WERI-Rb-1 (cell line): ENCODE measurements at places on chromosomes 12 and 14.

GRCh38 chr12:41032386-41032785 lies 155.7 kb upstream of the PDZRN4 start:
- no peak for DNase-seq

- peak; percentile 30 for DNase-seq
These were observed 551.0 kb downstream of the DIO2 start for GRCh38 chr14:79660053-79660939.

DNA sequence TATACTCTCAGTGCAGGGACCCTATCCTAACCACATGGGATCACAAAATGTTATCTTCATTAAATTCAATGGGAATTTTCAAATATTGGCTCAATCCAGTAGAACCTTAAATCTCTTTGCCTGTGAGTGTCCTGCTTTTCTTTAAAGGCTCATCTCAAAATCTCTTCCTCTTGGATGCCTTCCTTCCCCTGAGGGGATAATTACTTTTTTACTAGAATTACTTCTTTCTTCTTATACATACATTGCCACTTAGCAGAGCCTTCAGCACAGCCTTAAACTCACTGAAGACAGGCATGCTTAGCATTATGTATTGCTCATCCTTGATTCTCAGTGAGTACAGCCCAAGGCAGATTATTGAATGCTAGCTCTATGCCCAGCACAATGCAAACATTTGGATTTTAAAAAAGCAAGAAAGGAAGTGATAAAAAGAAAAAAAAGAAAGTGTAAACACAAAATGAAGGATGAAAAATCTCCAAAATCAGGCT lies 1918.0 kb upstream of the FLRT2 start:
- DNase-seq = no peak

DNA sequence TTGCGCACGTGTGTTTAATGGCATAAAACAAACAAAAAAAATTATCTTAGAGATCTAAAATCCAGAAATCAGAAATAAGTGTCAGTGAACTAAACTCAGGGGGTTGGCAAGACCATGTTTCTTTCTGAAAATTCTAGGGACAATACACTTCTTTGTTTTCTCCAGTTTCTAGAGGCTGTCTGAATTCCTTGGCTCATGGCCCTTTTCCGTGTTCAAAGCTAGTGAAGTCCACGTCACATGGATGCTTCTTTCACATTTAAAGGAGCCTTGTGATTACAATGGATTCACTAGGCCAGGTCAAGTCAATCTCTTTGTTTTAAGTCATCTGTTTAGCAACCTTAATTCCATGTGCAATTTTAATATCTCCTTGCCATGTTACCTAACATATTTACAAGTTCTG lies 22.4 kb downstream of the SLCO1B3 start:
- no peak for DNase-seq

- DNase-seq = no peak
These were observed 45.4 kb upstream of the NEDD1 start for GRCh38 chr12:96861656-96862055.

- DNase-seq = no peak
These were observed 244.6 kb downstream of the SLC41A2 start for GRCh38 chr12:104713444-104713843.

GRCh38 chr12:42145197-42145549 lies 499 bp upstream of the GXYLT1 start:
- DNase-seq = no peak

- no peak for DNase-seq
These were observed 29.9 kb downstream of the RXYLT1 start for GRCh38 chr12:63809566-63809965.
